T-helper 17 cell (primary cell): ENCODE measurements at places on chromosomes 16 and 17. TPM values are rescaled to one million over a fixed set of nuclear protein-coding genes. Genes with fewer than 3 reads are reported as not detected.
A peak's percentile ranks its signal among the peaks of the same experiment; 100 is the strongest.

GRCh38 chr17:7803981-7804380, 30.0 kb upstream of the KDM6B start:
- H3K4me3 ChIP-seq, result no peak overlapping the region
- H3K4me1 ChIP-seq, result peaks cover 4% of the 10 kb centered on the region
- H3K27ac ChIP-seq, result no peak overlapping the region
- H3K36me3 ChIP-seq, result peaks cover 3% of the 10 kb centered on the region
- H3K27me3 ChIP-seq, result peaks cover 54% of the 10 kb centered on the region

- peak overlapping the region; percentile 98 for H3K27ac ChIP-seq
- peak; percentile 77 for DNase-seq
- peaks cover 20% of the 10 kb centered on the region for H3K4me1 ChIP-seq
- H3K4me3 ChIP-seq, result peak overlapping the region; percentile 90
Measured at GRCh38 chr16:17070882-17071592, 399.7 kb downstream of the XYLT1 start.

- H3K27ac ChIP-seq, result no peak overlapping the region
- H3K36me3 ChIP-seq, result peaks cover 4% of the 10 kb centered on the region
- H3K27me3 ChIP-seq, result no peaks in the 10 kb centered on the region
- no peak overlapping the region for H3K4me3 ChIP-seq
- DNase-seq, result no peak
- H3K4me1 ChIP-seq, result peaks cover 24% of the 10 kb centered on the region
Measured at GRCh38 chr17:20263595-20263994, 203.7 kb downstream of the LGALS9B start.

The GPR142 gene
- total RNA-seq, result not detected

The CAPNS2 gene
- not detected for total RNA-seq
